Stimulated activated CD4-positive, alpha-beta T cell treated with anti-CD3 and anti-CD28 coated beads, Interleukin-4, amount 100 ng/mL, for 48 hours (primary cell): ENCODE measurements at places on chromosomes 4 and X.

- no peak for DNase-seq
These were observed 240.5 kb downstream of the MAML3 start for GRCh38 chr4:139913398-139913990.

DNA sequence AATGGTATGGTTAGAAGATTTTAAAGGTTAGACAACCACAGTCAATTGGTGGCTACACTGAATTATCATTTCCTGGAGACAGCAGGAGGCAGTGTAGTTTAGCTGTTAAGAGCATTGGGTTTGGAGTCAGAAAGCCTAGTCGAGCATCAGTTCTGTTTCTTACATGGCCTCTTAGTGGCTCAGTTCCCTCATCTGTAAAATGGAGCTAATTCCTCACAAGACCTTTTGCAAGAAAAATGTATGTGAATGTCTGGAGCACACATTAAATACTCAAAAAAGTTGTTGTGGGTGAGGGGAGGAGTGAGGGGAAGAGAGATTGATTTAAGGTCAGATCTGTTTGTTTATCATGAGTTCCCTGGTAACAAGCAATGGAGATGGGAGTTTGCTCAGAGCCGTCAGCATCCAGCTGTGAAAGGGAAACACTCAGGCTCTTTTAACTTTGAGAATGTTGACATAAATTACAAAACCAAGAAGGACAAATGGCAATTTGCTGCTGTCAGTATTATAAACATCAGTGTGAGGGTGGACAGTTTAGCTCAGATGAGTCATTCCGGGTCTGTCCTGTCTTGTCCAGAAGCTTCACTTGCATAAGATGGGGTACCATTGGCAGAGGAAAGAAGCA, 98.2 kb upstream of the PGRMC2 start:
- DNase-seq: no peak

DNA sequence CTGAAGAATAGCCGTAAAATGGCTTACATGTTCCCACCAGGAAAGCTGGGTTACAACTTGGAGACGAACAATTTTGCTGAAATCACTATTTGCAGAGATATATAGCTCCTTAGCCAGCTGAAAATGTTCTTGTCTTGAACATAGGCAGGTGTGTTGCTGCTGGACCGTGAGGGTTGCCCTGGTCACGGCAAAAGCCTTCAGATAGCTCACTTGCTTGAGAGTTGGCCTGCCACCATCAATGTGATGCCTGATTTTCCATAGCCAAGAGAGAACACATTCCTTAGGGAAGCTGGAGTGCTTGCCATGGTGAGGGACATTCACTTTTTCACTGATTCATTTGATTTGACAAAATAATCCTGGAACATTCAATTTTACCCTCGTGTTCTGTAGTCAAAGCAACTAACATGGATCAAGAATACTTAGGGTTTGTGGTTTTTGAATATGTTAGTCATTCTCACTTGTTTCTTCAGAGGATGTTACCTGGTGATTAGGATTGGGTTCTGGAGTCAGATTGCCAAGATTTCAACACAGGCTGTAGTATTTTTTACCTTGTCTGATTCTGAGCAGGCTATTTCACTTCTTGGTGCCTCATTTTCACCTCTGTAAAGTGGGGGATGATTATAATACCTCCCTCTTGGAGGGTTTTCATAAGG, 536.9 kb downstream of the RAPGEF2 start:
- no peak for DNase-seq

- DNase-seq: no peak
These were observed 56.7 kb downstream of the ANK2 start for GRCh38 chr4:113106108-113106507.

DNA sequence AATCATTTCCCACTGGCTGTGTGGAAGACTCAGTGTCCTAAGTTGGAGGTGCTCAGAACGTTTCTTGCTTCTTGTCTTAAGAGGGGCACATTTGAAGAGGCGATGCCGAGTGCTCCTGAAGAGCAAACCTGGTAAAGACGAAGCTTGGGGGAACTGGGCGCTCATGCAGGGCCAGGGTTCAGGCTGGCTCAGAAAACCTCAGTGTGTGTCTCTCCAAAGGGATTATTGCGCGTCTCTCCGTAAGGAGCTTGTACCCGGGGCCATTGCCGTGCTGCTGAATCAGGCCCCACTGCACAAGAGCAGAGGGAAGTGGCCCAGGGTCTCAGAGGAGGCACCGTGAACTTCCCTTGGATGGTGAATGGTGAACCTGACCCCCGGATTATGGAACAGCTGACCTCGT, 44.4 kb downstream of the PSAPL1 start:
- DNase-seq: no peak

DNA sequence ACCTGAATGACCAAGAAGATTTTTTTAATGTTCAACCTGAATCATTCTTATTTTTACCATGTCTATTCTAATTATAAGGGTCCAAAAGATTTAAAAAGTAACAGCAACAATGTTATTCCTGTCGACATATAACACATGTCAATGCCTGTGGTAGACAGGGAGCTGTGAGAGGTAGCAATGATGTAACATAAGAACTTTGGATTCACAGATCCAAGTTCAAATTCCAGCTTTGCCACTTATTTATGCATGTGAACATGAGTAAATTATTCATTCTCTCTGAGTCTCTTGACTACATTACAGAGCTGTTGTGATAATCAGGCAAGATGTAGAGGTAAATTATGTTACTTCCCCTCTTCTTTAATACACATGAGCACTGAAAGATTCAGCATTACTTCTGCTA, 54.5 kb downstream of the KLHL8 start:
- no peak for DNase-seq

DNA sequence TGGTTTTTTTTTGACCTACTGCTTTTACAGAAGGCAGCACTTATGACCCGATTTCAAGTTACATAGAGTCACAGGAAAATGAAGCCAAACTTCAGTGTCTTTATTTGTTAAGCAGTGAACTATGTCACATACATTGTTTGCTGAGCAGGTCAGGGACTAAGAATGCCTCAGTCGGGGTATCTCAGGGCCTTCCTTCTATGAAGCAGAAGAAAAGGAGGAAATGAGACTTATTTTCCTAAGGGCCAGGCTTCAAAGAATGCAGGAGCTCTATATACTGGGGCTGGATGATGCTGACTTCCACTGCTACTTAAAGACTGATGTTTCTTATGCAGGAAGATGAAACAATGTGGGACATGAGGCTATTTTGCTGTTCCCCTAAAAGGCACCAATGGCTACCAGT, 558.4 kb upstream of the IGFBP7 start:
- no peak for DNase-seq

DNA sequence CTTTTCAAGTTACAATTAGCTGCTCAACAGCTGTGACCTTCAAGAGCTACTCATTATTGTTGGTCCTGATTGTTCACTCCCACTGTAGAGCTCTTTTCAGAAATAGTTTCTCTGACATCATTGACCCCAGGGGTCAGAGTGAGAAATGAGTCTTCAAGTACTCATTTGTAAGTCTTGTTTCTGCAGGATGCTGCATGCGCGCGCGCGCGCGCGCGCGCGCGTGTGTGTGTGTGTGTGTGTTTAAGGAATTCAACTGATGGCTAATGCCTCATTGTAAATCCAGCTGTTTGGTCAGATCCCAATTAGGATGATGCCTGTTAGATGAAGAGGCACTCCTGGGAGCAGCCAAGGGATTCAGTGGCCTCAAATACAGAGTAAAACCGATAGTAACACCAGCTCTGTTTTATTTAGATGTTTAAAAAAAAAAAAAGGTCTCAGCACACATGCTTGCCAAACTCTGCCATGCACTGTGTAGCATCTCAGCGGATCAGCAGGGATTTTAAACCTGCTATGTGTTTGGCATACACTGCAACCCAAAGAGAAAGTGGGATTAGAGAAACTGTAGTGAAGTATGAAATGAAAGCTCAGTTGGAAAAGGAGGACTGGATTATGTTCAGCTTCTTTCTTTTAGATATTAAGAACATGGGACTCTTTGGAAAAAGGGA, 332.3 kb downstream of the ADGRL3 start:
- DNase-seq: no peak

DNA sequence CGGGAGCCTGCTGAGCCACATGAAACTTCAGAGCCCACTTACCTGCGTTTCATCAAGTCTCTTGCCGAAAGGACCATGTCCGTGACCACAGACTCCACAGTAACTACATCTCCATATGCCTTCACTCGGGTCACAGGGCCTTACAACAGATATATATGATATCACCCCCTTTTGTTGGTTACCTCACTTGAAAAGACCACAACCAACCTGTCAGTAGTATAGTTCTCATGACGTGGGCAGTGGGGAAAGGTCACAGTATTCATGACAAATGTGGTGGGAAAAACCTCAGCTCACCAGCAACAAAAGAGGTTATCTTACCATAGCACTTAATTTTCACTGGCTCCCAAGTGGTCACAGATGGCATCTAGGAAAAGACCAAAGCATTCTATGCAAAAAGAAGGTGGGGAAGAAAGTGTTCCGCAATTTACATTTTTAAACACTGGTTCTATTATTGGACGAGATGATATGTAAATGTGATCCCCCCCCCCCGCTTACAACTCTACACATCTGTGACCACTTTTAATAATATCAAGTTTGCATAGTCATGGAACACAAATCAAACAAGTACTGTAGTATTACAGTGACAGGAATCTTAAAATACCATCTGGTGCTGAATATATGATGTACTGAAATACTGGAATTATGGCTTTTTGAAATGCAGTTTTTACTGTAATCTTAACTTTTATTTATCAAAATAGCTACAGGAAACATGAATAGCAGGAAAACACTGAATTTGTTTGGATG, 129.9 kb downstream of the TET2 start:
- no peak for DNase-seq

- DNase-seq: no peak
These were observed 18.8 kb downstream of the SPACA5 start for GRCh38 chrX:48025561-48025960.

GRCh38 chrX:44265559-44265958, 77.9 kb downstream of the EFHC2 start:
- DNase-seq: no peak

GRCh38 chr4:16264798-16265197, 38.5 kb upstream of the TAPT1 start:
- no peak for DNase-seq

GRCh38 chrX:135315864-135316263, 6.6 kb downstream of the ETDC start:
- no peak for DNase-seq

DNA sequence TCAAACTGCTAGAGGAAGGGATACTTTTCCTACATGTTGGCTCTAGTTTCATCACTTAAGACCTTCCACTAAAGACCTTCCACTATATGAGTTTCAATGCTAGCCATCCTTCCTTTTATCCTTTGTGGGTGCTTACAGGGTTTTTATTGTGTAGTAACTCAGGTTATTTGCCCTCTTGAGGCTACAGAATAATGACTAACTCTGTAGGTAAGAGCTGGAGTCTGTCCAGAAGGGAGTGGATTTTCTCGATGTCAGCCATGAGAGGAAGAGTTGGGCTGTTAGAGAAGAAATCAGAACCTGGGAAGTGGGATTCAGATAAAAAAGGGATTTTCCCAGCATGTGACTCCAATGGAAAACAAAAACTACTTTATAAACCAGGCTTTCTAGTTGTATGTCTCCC, 27.5 kb upstream of the HERC5 start:
- no peak for DNase-seq

GRCh38 chr4:40910706-40911105, 161.0 kb downstream of the NSUN7 start:
- no peak for DNase-seq

DNA sequence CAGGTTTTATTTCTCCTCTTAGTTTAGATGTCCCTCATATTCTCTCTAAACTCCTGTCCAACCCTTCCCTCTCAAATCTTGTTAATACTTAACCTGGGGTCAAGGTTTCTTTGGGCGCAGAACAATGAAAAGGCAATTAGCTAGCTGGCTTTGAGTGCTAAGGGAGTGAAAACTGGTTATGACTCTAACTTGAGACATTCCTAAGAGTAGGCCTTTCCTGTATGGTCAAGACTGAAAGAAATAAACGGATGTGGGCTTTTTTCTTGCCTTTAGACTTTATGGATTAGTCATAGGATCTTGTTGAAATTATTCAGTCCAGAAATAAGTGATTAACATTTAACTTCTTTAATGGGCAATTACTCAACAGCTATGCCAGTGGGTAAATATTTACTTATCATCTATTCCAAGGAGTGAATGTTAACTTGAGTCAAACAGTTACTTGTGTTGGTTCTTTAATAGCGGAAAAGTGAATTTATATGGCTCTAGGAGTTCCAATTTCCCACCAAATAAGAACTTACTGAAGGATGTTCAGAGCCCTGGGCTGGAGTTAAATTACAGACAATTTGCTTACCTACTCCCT, 141.7 kb upstream of the SCML1 start:
- no peak for DNase-seq

DNA sequence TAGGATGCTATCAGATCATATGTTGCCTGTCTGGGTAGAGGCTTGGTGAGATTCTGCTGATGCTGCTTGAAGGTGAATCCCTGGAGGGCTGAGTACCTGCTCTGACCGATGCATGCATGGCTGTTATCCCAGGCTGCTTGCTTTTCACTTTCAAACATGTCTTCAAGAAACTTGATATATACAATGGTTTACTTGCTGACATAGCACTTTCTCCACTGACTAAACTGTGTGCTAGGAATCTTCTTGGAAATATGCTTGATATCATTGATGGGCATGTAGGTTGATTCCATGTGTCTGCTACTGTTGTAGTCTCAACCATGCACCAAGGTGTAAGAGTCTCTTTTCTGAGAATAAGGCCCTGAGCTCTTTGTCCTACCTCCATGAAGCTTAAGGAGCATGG, 79.6 kb upstream of the WDR1 start:
- no peak for DNase-seq

DNA sequence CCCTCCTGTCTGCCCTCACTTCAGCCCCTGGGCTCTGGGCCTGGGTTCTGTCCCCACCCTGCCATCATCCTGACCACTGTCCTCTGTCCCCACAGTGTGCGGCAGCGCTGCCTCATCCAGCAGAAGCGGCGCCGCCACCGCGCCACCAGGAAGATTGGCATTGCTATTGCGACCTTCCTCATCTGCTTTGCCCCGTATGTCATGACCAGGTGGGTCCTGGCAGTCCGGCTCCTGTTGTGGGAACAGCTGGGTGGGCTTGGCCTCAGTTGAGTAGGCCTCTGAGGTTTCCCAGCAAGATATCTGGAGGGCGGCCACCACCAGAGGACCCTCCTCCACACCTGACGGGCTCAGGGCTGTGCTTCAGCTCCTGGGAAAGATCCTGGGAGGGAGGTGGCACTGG, 2.2 kb downstream of the GPR78 start:
- DNase-seq: no peak

GRCh38 chrX:49701933-49702332, 6.1 kb upstream of the PAGE1 start:
- no peak for DNase-seq

DNA sequence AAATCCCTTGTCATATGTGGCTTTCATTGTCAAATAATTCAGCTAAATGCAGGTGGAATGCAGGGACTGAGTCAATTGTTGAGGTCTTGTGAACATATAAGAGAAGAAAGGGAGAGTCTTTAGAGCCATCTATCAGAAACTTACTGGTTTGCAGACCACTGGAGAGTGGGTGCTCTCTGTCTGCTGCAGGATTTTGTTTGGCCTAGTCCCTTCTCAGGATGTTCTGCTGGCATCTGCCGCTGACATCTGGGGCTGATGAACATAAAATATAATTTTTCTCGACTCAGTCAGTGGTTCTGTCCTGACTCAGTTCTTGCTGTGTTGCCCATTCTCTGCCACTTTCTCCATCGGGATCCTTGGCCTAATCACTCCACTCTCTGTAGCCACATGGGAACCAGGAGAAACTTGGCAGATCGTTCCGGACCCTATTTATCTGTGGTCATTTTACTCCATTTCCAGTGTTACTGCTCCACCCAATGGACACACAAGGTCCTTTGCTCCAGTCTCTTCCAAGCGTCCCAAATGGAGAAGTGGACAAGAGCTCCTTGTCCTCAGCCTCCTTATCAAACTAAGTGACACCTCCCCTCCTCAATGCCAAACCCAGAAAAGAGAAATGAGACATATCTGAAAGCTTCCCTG, 436.2 kb downstream of the FAT4 start:
- no peak for DNase-seq
